AG09309 (cell line): ENCODE measurements at places on chromosomes 16 and 17.

- no peak for DNase-seq
Measured at GRCh38 chr17:31369266-31369665, 22.2 kb upstream of the RAB11FIP4 start.

- no peak for DNase-seq
Measured at GRCh38 chr16:85774811-85775210, 23.9 kb upstream of the C16orf74 start.

DNA sequence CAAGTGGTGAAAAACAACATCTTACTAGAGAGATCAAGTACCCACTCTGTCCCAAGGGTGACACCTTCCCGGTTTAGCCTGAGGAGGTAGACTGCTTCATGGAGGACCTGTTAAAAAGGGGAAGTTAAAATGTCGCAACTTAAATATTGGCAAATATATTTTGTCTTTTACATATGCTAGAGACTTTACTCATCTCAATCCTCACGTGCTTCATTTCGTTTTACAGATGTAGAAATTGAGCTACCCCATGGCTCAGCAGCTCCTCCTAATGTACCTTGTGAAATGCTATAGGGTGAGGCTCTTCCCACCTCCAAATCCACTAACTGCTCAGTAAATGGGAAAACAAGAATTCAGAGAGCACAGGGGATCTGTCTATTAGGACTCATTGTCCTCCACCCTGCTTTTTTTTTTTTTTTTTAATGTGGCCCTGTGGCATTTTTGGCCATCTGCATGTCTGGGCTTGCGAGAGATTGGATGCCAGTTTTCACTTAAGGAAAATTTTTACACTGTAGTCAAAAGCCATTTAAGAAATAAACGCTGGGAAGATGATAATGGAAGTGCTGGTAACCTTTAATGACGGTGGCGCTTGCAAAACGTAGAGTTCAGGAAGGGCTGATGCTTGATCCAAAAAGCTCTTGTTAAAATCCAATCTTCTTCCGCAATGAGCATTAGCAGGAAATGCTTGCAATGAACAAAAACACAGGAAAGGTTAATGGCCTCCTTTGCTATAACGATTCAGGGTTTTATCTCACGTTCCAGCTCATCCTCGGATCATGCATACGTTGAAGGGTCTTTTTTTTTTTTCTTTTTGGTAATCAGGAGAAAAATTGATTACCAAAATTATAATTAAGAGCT, 39.8 kb downstream of the HSBP1 start:
- no peak for DNase-seq

GRCh38 chr17:66387392-66387981, 85.1 kb downstream of the PRKCA start:
- DNase-seq, result no peak

GRCh38 chr17:5819921-5820685, 235.8 kb upstream of the NLRP1 start:
- DNase-seq, result no peak
